ENCODE measurements at places on chromosomes 5 and 9. TPM values are rescaled to one million over a fixed set of nuclear protein-coding genes. Genes with fewer than 3 reads are reported as not detected.

The ANKRD31 gene
- total RNA-seq, result 0.11 TPM

The FGF1 gene
- 4.0 TPM for total RNA-seq

The OTP gene
- not detected for total RNA-seq

The SPATA31A3 gene
- not detected for total RNA-seq

The BTNL3 gene
- not detected for total RNA-seq

The ANAPC2 gene
- total RNA-seq, result 29.9 TPM

The TSSK1B gene
- total RNA-seq, result 0.11 TPM

The SHISAL2B gene
- not detected for total RNA-seq

The ARRDC3 gene
- total RNA-seq, result 85.4 TPM

The APBA1 gene
- 9.2 TPM for total RNA-seq

The OR1Q1 gene
- total RNA-seq, result not detected

The NPR3 gene
- total RNA-seq, result 17.8 TPM

The ANKRD34B gene
- not detected for total RNA-seq

The LEAP2 gene
- 0.11 TPM for total RNA-seq

The CCDC192 gene
- not detected for total RNA-seq

The DAB2 gene
- total RNA-seq, result 106 TPM

The TNFSF15 gene
- 3.0 TPM for total RNA-seq

The CEP78 gene
- 19.5 TPM for total RNA-seq

The BARX1 gene
- not detected for total RNA-seq

The SPATA31C1 gene
- not detected for total RNA-seq

The CYLC2 gene
- total RNA-seq, result not detected

The PAEP gene
- total RNA-seq, result not detected

The POU5F2 gene
- total RNA-seq, result 1.4 TPM

The NSG2 gene
- not detected for total RNA-seq

The FCN2 gene
- not detected for total RNA-seq

The ESM1 gene
- 212 TPM for total RNA-seq

The PCDHA8 gene
- total RNA-seq, result 0.12 TPM

The SOHLH1 gene
- total RNA-seq, result not detected
